ENCODE measurements at places on chromosomes 5 and 9.

- DNase-seq, result peak; percentile 2
Measured at GRCh38 chr5:147830035-147830434, 1.4 kb downstream of the SPINK1 start.

- peak; percentile 64 for DNase-seq
Measured at GRCh38 chr5:154205441-154206117, 15.0 kb downstream of the GALNT10 start.

GRCh38 chr5:389891-390622 lies 52.9 kb upstream of the EXOC3 start:
- no peak for DNase-seq

GRCh38 chr5:131169810-131170539 lies 769 bp upstream of the LYRM7 start:
- no peak for DNase-seq

- no peak for DNase-seq
Measured at GRCh38 chr5:81969912-81970311, 1.9 kb upstream of the ATG10 start.

DNA sequence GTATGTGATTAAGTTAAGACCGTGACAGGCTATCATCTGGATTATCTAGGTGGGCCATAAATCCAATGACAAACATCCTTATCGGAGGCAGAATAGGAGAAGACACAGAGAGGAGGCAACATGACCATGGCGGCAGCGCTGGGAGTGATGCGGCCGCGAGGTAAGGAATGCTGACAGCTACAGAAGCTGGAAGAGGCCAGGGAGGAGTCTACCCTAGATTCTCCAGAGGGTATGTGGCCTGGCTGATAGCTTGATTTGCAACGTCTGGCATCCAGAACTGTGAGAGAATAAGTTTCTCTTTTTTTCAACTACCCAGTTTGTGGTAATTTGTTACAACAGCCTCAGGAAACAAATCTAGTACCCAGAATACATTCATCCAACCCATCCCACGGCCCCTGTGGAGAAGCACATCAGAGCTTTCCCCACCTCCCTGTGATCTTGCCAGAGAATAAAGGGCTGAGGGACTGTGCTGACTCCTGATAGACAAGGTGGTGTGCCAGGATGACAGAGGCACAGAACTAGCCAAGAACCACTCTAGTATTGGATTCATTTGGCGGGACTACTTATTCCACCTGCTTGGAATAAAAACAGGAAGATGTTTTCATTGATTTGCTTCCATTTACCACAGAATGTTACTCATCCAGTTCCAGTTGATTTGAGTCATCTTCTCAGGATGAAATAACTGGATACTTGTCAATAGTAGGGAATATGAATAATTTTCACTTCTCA lies 187.4 kb downstream of the MAN2A1 start:
- DNase-seq, result peak; percentile 72

GRCh38 chr5:124045412-124045811 lies 533.4 kb downstream of the CSNK1G3 start:
- DNase-seq, result no peak

DNA sequence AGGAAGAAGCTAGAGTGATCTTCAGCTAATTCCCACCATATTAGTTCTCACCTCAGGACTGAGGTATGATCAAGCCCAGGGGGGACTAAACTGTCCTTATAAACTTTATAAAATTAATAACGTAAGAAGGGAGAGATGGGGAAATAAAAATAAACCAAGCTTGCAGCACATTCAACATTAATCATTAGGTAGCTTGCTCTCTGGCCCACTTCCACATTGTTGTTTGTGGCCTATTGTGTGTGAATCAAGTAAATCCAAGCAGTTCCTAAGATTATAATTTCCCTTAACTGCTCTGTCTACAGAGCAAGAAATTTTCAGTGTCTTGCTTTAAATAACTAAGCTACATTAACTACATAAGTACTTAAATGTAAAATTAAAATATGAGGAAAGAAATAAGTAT lies 131.3 kb upstream of the ABCA1 start:
- no peak for DNase-seq

GRCh38 chr9:2502760-2503159 lies 118.8 kb upstream of the VLDLR start:
- DNase-seq, result peak; percentile 72

DNA sequence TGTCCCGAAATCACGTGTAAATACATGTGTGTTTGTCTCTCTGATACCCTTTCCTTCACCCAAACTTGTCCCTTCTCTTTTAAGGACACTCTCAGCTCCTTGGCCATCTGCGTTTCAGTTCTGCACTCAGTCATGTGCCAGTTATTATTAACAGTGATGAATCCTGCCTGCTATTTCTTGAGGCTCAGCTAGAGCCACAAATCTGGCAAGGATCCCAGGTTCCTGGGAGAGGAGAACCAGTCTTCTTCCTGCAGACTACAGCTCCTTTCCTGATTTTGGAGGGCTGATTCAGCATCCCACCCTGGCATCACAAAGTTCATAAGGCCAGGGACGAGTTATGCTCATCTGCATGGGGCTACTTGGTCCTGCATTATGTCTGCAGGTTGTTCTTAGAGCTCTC lies 5.6 kb downstream of the MAMDC2 start:
- peak; percentile 53 for DNase-seq

DNA sequence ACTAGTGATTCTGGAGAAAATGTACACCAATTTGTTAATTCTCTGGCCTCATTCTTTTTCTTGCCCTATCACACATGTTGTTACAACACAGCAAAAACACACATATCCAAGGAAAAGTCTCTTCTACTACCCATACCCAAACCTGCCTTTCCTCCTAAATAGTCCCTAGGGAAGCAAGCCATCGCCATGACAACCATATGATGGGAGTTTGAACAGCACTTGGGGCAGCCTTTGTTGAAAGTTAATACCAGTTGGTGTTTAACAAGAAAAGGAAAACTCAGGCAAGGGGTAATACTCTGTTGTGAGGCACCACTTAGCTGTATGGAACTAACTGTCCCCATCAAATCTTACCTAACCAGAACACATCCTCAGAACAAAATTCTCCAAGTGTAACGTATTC lies 1.7 kb downstream of the TRPM3 start:
- DNase-seq, result no peak

- no peak for DNase-seq
Measured at GRCh38 chr5:149794487-149794971, 64.4 kb downstream of the PPARGC1B start.

DNA sequence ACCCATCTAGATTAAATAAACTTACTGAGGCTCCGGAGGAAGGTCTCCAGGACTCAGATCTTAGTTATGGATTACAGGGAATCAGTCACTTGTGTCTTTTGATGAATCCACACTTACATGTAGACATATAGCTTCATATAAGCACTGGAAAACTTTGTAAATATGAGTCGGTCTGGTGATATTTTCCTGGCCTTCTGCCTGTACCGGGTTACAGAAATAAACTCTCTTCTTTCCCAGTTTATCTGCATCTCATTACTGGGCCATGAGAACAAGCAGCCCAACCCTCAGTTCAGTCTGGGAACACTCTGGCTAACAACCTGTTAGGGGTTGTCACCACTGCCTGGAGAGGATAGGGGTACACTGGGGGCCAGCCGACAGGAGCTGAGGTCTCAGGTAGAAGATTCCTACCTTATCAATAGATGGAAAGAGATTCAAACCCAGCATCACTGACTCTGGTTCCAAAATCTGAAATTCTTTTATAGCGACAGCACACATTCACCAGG lies 59.1 kb downstream of the THBS4 start:
- no peak for DNase-seq

- no peak for DNase-seq
Measured at GRCh38 chr9:5301544-5301943, 3.0 kb downstream of the RLN2 start.

DNA sequence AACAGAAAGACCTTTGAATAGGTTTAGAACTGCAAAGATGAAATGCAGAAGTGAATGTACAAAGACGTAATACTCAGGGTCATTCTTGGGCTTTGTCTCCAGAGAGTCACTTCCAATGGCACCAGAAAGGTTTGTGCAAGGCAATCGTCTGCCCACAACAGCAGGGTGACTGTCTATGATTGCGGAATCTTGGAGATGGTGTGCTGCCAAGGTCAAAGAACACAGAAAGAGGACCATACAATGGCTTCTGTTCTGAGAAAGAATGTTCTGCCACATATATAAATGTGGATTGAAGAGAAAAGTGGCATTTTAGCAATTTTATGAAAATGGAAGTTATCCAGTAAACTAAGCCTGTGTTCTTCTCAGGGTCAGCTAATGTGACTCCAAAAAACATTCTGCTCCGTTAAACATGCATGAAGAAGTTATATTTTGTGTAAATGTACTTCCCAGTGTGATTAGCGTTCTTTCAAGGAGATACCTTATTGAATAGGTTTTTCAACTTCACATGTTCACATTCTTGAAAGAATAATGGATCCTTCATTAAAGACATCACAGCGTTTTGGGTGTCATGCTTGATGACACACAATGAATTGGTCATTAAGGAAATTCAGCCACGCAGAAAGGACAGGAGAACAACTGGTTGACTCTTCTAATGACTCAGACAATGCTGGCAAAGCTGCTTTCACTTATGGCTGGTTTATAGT lies 73.4 kb upstream of the CDH6 start:
- peak; percentile 38 for DNase-seq

DNA sequence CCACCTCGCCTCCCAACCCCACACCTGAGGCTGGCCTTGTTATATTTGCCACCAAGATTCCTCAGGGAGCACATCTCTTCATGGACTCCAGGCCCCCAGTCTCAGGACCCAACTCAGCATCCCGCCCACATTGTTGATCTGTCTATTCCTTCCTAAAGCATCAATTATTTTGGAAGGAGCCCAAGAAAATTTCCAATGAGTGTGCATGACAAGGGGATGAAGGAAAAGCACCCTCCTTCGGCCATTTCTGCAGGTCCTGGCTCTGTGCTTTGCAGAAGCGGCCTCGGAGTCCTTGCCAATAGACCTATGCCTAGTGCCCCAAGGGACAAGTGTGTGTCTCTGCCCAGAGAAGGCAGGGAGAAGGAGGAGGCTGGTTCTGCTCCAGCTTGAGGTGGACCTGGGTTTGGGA lies 273.2 kb downstream of the GADD45G start:
- DNase-seq, result no peak

DNA sequence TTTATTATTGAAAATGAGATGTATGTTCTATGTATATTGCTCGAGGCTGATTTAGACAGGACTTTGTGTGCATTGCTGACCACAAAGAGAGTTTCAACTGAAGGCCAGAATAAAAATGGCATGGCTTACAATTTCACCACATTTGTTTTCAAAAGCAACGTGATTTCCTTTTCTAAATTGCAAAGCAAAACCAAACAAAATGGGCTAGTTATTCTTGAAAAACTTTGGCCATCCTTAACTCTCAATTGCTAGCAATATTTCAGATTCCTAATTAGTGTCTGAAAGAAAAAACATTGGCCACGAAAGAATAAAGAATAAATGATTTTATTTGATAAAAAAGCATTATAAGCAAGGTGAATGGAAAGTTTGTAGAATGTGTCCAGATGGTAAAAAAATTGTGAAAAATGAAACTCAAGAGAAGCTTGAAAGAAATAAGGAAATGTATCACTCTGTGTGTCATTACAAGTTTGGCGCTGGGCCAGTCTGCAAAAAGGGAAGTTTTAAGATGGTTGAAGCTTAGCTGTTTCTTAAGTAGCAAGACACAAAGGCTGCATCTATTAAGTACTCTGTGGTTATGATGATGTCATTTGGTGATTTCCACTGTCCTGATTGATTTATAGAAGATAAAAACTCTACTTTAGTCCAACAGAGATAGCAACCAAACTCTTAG lies 89.2 kb upstream of the PRLR start:
- DNase-seq, result peak; percentile 84

DNA sequence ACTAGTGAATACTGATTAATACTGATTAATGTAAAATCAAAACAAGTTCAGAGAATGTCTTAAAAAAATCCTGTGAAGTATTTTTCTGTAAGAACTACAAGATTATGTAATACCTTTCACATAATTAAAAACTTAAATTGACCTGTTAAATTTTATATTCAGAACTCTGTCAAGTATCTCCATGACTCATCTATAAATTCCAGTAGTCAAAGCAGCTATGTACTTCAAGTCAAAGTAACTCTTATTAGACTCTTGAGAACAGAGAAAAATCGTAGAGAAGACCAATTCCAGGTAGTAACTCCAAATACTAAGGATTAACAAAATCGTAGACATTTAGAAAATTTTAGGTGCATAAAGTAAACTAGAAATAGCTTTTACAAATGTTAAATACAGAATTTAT lies 77.1 kb downstream of the HOMER1 start:
- DNase-seq, result peak; percentile 40

DNA sequence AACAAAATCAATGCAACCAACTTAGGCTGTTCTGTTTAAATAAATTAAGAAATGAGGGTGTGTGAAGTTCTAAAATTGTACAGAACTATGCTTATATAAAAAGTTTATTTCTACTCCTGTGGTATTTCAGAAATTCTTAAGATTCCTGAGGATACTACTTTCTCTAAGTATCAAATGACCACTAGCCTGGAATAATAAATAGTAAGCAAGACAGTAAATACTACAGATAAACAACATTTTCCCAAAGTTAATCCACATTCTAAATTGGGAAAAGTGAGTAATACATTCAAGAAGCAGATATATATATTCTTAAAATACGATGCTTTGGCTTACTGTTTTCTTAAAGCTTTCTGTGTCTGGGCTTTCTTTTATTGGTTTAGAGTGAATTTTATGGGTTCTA lies 29.5 kb downstream of the CCNH start:
- DNase-seq, result peak; percentile 14

GRCh38 chr5:9176641-9177040 lies 369.2 kb downstream of the SEMA5A start:
- DNase-seq, result no peak

DNA sequence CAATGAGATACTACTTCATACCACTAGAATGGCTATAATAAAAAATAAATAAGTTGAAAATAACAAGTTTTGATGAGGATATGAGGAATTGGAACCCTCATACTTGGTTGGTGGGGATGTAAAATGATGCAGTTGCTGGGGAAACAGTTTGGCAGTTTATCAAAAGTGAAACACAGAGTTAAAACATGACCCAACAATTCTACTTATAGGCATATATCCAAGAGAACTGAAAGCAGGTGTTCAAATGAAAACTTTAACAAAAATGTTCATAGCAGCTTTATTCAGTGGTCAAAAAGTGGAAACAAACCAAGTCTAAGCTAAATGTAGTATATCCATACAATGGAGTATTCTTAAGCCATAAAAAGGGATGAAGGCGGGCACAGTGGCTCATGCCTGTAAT lies 13.1 kb upstream of the LHFPL2 start:
- no peak for DNase-seq

- DNase-seq, result peak; percentile 9
Measured at GRCh38 chr9:131037335-131038255, 28.6 kb downstream of the LAMC3 start.

DNA sequence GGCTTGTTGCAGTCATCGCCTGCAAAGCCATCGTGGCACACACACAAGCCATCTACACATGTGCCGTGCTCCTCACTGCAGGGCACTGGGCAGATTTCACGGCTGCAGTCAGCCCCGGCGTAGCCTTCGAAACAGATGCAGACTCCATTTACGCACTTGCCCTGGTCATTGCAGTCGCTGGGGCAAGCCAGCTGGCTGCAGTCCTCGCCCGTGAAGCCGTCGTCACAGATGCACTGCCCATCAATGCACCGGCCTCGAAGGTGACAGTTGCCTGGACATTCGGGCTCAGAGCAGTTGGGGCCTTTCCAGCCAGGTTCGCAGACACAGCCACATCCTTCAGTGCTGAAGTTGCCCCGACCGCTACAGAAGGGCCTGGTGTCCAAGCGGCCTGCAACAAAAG lies 31.1 kb downstream of the TNC start:
- no peak for DNase-seq

GRCh38 chr5:82277613-82277986 lies 554 bp downstream of the RPS23 start:
- DNase-seq, result no peak

GRCh38 chr9:116276651-116277121 lies 123.1 kb downstream of the PAPPA start:
- DNase-seq, result peak; percentile 38

GRCh38 chr5:4229414-4230292 lies 634.0 kb downstream of the IRX1 start:
- no peak for DNase-seq

All from fibroblast of skin of right biceps (primary cell).